NCI-H1048 (cell line): ENCODE measurements at places on chromosomes 5 and 9.

DNA sequence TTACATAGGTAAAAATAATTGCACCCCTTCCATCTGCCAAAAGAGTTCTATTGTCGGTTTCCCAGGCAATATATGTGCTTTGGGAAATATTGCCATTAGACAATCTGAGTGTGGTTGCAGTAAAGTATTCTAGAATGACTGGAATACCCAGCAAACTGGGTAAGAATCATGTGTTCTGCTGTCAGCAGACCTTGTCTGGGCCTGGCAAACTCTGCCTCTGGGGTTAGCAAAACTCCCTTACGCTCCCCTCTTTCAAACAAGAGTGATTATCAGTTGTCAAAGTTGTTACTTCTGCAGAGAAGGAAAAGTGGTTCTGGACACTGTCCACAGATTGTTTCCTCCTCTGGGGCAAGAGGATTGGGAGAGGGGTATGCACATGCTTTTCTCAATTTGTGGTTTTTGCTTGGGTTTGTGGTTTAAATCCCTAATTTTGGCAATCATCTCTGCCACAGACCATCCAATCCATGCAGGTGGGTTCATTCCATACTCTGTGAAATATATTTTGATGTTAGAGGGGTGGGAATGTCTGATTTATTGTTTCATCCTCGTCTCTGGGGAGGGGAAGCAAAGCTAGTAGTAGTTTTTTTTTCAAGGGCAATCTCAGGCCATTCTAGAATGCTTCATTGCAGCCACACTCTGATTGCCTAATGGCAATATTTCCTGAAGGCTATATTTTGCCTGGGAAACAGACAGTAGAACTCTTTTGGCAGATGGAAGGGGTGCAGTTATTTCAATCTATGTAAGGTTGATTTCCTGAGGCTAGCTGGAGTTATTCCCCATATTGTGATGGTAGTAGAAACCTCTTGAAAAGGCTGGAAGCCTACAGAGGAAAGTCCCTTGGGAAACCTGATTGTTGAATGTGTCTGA is 24.0 kb upstream of the TNFSF15 start:
- DNase-seq = no peak

DNA sequence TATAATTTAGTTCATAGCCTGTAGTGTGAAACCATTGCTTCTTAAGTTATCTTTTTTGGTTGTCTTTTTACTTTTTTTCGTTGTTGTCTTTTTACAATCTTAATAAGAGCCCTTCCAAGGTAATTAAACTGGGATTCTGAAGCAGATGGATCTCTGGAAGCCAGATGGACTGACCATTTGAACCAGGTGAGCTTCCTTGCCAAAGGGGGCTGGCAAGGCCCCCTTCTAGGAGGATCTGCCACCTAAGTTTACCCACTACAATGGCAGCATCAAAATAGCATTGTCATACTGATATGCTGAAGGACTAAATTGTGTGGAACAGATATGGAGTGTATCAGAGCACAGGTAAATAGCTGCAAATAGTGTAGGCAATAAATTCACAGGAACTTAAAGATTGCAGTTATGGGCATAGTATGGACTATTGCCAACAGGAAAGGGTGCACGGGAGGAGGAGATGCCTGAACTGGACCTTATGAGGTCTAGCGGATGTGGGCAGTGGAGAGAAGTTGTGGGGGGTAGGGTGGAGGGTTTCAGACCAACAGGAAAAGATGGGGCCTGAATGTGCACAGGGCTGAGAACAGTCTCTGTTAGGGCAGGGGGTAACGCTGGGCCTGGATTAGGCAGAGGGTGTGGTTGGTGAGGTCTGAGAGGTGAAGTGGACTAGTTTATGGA is 61.5 kb upstream of the CTXN3 start:
- no peak for DNase-seq

GRCh38 chr9:82761956-82762355 is 301.0 kb downstream of the RASEF start:
- DNase-seq = no peak

DNA sequence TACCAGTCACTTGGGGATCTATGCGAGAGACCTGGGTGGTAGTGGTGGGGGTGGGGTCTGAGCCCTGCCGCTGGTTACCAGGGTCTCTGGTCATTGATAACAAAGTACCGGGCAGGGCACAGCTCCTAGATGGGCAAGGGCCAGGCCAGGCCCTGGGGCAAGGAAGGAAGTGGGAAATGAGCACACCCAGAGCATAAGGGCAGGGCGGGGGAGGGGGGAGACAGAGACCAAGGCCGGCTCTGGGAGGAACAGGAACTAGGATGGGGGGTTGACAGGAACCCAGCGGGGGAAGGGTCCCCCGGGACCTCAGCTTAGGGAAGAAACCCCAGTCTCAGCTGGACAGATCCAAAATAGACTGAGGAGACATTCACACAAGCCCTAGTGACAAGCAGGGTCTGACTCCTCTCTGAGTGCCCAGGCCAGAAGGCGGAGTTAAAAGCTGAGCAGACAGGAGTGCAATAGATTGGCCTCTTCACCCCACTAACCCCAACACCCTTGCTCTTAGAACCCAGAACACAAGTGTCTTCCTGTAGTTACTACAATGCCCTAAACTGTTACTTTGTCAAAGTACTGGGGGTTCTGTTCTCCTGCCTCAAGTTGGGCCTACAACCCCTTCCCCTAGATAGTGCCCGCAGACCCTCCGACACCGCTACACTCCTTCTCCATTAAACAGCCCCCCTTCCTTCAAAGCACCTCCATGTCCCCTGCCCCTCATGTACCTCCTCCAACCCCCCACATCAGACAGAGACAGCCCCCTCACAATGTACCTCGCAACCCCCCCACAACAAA is 628 bp downstream of the ATOSB start:
- DNase-seq = no peak

GRCh38 chr5:170632266-170632984 is 128.6 kb downstream of the KCNIP1 start:
- DNase-seq = no peak

GRCh38 chr5:66807743-66808142 is 211.6 kb downstream of the MAST4 start:
- DNase-seq = no peak

DNA sequence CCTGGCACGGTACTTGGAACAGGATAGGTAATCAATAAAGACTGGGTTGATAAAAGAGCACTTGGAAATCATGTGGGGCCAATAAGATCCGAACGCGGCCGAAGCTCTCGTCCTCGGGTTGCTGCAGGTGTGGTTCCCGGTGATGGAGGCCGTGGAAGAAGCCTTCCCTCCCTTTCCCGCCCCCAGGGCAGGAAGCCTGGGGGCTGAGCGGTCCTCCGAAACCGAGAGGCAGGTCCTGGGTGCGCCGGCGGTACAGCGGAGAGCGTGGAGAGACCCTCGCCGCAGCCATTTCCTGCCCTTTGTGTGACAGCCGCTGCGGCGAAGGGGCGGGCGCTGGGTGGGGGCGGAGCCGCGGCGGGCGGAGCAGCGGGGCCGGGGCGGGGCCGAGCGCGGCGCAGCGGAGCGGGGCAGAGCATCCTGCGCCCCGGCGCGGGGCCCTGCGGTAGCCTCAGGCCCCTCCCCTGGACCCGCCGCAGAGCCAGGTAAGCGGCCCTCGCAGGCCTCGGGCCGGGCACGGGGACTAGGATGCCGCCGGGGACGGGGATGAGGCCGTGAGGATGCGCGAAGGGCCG is at the start of gene CYFIP2:
CYFIP2 (plus strand) TSS at position 410 of the 572 bp plus-strand sequence. CDS start 19,239 bp downstream, outside the sequence.
- peak; percentile 29 for DNase-seq

DNA sequence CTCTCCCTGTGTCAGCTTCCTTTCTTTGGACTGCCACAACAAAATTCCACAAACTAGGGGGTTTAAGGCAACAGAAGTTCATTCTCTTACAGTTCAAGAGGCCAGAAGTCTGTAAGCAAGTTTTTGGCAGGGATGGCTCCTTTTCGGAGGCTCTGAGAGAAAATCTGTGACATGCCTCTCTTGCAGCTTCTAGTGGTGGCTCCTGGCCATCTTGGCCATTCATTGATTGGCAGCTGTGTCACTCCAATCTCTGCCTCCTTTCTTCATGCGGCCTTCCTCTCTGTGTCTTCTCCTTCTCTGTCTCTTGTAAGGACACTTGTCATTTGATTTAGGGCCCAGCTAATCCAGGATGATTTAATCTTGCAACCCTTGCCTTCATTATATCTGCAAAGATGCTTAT is 2.0 kb upstream of the NEUROG1 start:
- DNase-seq = no peak

- DNase-seq = no peak
These were observed 1.3 kb downstream of the NR2F1-AS1 start for GRCh38 chr5:93579692-93580062.

DNA sequence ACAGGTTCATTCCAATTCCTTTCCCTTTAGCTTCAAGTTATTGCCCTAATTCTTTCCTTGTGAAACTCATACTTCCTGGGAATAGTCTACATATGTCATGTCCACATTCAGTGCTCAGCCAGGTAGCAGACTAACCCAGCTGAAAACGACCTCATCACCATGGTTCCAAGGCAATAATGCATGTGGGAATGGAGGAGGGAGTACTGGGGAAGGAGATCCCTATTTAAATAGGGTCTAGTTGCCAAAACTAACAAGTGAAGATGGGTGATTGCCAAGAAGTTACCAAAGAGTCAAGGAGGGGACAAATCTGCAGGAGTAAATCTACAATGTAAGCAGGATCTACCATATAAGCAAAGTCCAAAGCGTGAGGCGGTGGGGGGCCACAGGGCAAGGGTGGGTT is 47.3 kb upstream of the MCTP1 start:
- no peak for DNase-seq

DNA sequence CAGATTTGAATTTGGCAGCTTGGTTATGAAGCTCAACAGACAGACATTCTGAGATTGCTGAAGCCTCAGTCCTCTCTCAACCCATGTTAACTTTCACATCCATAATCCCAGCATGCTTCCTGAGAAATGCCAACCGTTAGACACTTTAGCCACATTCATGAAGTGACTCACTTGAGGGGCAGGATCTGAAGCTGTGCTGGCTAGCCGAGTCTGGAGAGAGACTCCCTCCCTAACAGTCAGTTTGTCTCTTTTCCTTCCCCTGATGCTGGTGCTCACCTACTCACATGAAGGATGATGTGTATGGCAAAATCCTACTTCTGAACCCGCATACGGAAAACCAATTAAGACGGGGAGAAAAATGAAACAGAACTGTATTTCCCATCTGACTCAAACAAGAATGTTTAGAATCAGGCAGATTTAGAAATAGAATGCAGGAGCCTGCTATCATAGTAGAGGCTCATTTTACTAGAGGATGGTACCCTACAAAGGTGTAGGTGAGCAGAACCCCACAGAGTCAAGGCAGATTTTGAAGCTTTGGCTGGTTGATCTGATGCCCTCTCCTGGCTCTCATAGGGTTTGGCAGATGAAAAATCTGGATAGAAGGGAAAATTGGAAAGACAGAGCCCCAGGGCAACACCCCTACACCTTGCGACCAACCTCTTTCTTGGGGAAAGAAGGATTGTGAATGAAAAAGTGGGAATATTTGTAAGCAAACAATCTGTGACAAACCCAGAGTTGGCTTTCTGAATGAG is 150.9 kb upstream of the LHFPL2 start:
- DNase-seq = no peak

DNA sequence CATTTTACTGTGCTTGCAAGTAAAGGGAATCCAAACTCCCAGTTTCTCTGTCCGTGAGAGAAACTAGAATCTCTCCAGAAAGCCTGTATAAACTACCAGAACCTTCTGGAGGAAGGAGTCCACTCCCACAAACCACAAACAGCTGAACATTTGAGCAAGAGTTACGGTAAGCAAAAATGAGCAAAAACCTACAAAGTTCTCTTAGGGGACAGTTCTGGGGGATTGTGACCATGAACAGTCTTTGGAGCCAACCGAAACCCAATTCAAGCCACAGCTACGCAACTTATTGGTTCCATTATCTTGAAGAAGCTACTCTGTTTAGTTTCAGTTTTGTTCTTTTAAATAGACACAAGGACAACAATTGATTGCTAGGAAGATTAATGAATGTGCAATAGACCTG is 330.6 kb downstream of the ASTN2 start:
- no peak for DNase-seq

DNA sequence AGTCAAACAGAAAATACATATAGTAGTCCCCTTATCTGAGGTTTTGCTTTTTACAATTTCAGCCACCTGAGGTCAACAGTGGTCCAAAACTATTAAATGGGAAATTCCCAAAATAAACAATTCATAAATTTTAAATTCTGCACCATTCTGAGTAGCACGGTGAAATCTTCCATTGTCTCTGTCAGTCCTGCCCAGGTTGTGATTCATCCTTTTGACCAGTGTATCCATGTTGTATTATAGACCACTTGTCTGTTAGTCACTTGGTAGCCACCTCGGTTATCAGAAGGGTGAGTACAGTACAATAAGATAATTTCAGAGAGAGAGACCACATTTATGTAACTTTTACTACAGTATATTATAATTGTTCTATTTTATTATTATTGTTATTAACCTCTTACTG is 2.8 kb downstream of the CCDC152 start:
- no peak for DNase-seq

GRCh38 chr9:138105123-138105415 is 227.5 kb downstream of the CACNA1B start:
- DNase-seq = no peak

DNA sequence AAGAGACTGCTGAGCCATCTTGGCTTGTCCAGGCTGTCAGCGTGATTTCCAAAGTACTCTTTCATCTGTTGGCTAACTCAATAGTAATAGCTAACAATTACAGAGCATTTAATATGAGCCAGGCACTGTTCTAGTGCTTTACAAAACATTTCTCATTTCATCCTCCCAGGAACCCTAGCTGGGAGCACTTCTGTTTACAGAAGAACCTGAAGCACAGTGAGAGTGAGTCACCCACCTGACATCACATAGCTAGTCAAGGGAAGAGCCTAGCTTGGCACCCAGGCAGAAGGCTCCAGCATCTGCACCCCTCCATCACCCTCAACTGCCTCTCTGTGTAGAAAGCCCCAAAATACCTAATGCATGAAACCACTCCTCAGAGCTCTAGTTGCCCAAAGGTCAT is 57.5 kb upstream of the IQGAP2 start:
- DNase-seq = no peak

- no peak for DNase-seq
These were observed 18.2 kb downstream of the NRG2 start for GRCh38 chr5:140024928-140025327.

- no peak for DNase-seq
These were observed 10.4 kb downstream of the ANGPTL2 start for GRCh38 chr9:127112056-127112455.

GRCh38 chr5:50964746-50965653 is 298.6 kb downstream of the PARP8 start:
- no peak for DNase-seq

GRCh38 chr9:81824802-81825730 is 103.2 kb upstream of the SPATA31D4 start:
- no peak for DNase-seq

- no peak for DNase-seq
These were observed 93.3 kb upstream of the MAP1B start for GRCh38 chr5:72013766-72014624.

GRCh38 chr5:40599676-40600075 is 80.0 kb upstream of the PTGER4 start:
- no peak for DNase-seq

GRCh38 chr9:10144355-10144754 is 468.4 kb downstream of the PTPRD start:
- no peak for DNase-seq

GRCh38 chr5:76099286-76099702 is 16.1 kb downstream of the SV2C start:
- DNase-seq = no peak
